Endothelial cell (in vitro differentiated cells): ENCODE measurements at places on chromosomes 4 and X. TPM values are rescaled to one million over a fixed set of nuclear protein-coding genes. Genes with fewer than 3 reads are reported as not detected.

- DNase-seq: no peak
Observed at GRCh38 chrX:13829983-13830382, 13.1 kb upstream of the GPM6B start.

Gene NEIL3
- 1.7 TPM for total RNA-seq

DNA sequence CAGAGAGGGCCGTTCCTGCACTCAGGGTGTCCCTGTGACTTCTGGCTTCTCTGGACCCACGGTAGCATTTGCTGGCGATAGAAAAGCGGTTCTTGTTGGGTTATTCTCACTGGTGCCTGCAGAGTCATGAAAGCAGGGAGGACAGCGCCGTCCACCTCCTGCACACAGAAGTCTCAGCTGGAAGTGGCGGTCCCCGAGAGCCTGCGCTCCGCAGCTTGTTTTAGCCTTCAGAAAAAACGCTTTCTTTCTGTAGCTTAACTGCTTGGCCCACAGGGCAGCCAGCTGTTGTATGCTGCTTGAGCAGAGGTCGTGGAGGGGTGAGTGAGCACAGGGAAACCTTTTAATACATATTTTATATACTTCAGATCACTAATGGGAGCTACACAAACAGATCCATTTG is 400.7 kb upstream of the FAT1 start:
- no peak for DNase-seq

GRCh38 chr4:16952462-16952871 is 54.0 kb upstream of the LDB2 start:
- no peak for DNase-seq

Gene OPRPN
- total RNA-seq: not detected

DNA sequence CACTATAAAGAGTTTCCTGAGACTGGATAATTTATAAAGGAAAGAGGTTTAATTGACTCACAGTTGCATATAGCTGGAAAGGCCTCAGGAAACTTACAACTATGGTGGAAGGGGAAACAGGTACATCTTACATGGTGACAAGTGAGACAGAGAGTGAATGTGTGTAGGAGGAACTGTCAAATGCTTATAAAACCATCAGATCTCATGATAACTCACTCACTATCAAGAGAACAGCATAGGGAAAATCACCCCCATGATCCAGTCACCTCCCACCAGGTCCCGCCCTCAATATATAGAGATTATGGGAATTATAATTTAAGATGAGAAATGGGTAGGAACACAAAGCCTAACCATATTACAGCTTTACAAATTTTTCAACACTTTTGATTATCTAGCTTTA is 266.0 kb downstream of the DTHD1 start:
- no peak for DNase-seq

Gene HTATSF1
- total RNA-seq: 31.6 TPM

DNA sequence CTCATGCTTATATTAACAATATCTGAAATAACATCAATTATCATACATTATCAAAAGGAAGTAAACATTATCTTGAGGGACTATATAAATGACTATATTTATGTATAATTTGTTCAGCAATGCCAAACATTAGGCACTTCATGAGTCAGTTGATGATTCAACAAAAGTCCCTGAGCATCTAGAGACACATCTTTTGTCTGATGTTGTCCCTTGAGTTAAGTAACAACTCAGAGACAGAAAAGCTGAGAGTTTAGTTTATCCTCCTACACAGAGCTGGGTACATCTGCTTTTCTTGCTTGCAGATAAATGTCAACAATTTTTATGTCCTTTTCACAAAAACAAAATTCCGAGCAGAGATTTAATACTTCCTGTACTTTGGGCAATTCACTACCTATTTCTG is 311.1 kb downstream of the INPP4B start:
- no peak for DNase-seq

GRCh38 chrX:13076176-13076961 is 31.9 kb upstream of the FAM9C start:
- no peak for DNase-seq

DNA sequence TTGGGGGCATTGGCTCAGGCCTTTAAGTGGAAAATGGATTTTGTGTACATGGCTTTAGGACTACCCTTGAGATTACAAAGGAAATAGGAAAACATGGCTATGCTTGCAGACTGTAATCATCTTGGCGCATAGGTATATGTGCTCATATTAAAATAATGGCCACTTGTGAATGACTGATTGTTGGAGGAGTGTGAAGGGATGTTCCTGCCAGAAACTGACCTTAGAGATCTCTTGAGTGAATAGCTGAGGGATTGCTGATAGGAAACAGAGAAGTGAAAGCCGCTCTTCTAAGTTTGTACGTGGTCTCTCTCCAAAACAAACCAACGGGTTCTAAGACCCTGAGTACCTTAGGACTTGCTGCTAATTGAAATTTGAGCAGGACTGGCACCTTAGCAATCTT is 186.0 kb downstream of the MGST2 start:
- DNase-seq: no peak

DNA sequence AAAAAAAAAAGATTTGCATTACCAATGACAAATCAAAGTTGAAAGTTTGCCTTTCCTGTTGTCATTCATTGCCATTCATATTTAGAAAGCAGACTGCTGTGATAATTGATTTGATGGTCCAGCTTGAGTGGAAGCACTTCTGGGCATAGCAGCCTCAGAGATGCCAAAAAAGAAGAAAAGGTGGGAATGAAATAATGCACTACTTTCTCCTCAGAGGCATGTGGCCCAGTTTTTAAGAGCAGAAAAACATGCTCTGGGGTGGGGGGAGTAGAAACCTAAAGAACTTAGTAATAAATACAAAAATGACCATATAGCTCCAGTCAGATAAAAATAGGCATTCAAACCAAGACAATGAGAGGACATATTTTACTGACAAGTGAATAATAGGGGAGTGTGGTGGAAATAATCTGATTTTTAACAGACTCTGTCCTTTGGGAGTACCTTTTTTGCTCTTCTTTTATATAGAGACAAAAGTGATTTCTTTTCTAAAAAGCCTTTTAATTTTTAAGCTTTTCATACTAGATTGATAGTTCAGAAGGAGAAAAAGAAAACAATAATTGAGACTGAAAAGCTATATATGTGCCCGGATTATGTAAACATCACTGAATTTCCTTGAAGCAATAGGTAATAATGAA is 599.1 kb downstream of the RPA4 start:
- DNase-seq: no peak

Gene RIPPLY1
- total RNA-seq: not detected

DNA sequence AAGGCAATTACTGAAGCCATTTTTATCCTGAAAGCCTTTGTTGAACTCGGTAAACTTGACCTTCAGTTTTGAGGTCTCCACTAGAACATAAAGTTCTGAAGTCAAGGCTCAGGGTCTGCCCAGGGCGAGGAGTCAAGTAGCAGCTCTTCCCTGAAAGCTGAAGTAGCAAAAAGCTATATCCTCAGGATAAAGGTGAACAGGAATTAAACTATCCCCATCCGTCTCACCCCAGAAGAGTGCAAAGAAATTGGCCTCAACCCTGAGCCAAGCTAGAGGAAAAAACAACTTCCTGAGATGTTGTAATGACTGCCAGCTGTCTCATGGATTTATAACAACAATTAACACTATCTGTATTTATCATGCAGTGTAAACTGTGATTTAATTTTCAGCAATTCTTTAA is 590.8 kb downstream of the SPRY1 start:
- no peak for DNase-seq

- no peak for DNase-seq
Observed at GRCh38 chr4:139515531-139515958, 40.5 kb downstream of the SETD7 start.

GRCh38 chrX:35380808-35381700 is 417.1 kb upstream of the MAGEB16 start:
- DNase-seq: no peak

- no peak for DNase-seq
Observed at GRCh38 chr4:68673143-68673542, 2.7 kb upstream of the UGT2B15 start.

Gene TMEM35A
- 2.6 TPM for total RNA-seq

DNA sequence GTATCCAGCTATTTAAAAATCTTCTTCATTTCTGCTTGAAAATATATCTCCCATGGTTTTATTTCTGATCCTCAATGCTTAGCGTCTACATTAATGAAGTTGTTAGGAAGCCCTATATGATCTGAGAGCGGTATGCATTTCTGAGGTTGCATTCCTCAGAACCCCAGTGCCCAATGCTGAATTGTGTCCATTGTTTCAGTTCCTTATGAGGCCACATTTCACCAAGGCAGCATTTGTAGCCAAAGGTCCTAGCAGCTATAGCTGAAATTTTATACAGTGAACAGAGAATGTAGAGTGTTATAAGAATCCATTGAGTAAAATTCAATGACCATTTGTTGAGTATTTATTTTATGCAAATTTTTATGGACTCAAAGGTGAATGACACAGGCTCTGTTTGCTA is 209.5 kb downstream of the PCDH7 start:
- no peak for DNase-seq

DNA sequence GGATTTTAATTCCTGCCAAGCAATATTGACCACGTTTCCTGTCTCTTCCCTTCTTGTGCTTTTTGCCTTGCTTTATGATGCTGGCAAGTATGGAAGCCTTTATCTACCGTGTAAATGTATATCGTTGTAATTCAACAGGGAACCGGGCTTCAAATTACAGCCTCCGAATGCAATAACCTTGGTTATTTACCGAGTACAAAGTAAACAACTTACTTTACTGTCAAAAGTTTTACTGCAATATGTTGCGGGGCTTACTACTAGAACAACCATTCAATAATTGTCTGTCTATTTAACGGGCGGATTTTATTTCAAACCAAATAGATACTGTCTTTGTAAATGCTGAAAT is 73.1 kb downstream of the PALLD start:
- no peak for DNase-seq

- no peak for DNase-seq
Observed at GRCh38 chr4:151673908-151674520, 86.8 kb downstream of the GATB start.

Gene ARHGEF38
- total RNA-seq: not detected

Gene VCX3A
- not detected for total RNA-seq

DNA sequence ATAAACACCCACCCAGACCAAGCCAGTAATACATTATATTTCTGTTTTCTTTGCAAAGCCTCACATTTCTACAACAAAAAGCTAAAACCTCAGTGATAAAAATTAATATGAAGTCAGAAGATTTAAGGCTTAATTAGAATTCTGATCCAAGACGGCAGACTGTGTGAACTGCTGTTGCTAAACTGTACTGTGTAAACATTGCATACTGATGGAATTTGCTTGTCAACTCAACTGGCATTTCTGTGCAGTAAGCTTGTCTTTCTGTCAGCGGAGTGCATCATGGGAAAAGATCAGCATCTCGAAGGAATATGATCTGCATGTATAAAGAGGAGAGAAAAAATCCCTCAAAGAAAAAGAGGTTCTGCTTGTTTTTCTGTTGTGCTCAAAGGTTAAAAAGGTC is 69.4 kb upstream of the SPANXB1 start:
- no peak for DNase-seq

DNA sequence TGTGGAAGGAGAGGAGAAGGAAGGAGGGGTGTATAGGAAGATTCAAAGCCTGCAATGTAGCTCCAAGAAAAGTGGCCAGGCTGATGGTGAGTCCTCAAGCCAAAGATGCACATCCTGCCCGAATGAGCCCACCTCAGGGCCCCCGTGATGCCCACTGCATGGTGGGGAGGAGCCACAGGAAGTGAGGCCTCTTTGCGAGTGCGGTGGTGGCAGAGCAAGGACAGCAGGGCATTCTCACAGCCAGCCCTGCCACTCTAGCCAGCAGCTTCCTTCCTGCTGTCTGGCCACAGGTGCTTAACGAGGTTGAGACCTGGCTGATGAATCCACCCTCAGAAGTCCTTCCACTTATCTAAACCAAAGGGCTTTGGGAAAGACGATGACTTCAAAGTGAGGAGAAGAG is 55.8 kb downstream of the BCOR start:
- DNase-seq: no peak

- no peak for DNase-seq
Observed at GRCh38 chr4:61783050-61783449, 582.9 kb downstream of the ADGRL3 start.

Gene TREX2
- 1.5 TPM for total RNA-seq

Gene SMIM10L2A
- total RNA-seq: 23.6 TPM

DNA sequence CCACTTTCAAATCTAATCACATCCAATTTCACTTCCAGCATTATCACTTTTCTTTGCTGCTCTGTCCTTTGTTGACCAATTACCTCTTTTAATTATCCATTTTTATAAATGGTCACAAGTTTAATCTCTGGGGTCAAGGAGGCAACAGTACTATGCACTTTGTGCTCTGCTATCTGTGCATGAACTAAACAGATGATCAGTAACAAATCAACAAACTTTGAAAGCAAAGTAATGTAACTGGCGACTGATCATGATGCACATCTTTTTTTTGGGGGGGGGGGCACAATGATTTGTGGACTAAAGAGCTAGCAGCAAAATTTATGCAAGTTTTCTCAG is 1.5 kb upstream of the SEC31A start:
- DNase-seq: no peak

DNA sequence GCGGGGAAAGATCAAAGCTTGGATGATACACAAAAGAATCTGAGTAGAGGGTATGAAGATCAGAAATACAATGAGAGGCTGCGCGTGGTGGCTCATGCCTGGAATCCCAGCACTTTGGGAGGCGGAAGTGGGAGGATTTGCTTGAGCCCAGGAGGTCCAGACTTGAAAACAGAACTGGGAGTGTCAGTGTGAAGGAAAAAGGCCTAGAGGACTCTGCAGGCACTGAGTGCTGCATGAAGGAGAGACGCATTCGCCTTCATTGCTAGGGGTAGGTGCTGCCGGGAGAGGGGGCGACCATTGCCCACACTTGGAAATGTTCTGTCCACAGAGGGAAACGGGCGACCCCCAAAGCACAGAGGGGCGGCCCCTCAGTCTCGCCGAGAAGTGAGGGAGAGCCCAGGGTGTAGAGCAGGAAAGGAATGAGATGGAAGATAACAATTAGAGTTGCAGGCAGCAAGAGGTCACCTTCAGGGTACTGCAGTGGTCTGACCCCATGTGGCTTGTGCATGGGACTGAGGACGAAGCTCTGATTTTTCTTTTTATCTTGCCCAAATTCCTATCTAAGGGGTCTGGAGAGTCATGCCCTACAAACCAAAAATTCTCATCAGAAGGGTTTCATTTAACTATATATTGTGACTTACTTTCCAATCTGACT is 31.8 kb upstream of the ARSD start:
- no peak for DNase-seq

- DNase-seq: peak; percentile 33
Observed at GRCh38 chrX:41922431-41923151, 763 bp downstream of the CASK start.

DNA sequence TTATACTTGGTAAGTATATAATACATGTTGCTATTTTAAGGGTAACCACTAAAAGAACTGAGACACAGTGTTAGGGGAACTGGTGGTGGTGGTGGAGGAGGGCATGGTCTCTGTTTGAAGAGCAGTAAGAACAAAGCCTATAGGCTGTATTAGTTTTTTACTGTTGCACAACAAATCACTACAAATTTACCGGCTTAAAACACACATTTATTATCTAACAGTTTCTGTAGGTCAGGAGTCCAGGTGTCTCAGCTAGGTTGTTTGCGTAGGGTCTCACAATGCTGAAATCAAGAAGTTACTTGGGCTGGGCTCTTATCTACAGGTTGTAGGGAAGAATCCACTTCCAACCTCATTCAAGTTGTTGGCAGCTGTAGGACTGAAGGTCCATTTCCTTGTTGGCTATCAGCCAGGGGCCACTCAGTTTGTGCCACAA is 52.6 kb downstream of the CASK start:
- DNase-seq: no peak
